ENCODE measurements at places on chromosomes 1 and 21.

DNA sequence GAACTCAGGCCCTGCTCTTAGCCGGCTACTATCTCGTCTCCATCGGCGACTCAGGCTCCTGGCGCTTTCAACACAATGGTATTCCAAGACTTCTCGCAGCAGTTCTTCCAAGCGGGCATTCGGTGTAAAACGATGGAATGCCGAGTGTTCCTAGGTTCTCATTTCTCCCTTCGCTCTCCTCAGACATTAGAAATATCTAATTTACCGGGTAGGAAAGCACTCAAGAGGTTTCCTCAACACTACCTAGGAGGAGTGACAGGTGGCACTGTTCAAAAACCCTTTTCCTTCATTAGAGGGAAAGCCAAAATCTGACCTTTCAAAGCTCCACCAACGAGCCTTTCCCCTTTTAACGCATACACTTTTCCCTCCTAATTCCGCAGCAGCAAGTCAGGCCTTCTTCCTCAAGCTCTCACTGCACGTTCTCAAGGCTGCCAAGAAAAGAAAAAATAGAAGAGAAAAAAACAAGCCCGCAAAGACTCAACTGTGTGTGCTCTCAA, 601 bp downstream of the UBE2G2 start:
- no peak for DNase-seq

- DNase-seq: peak; percentile 73
These were observed 500 bp downstream of the FAM20B start for GRCh38 chr1:179025975-179026812.

GRCh38 chr1:87218618-87219017, 110.1 kb upstream of the LMO4 start:
- no peak for DNase-seq

- no peak for DNase-seq
These were observed 110.5 kb downstream of the TOMM20 start for GRCh38 chr1:235018161-235018560.

DNA sequence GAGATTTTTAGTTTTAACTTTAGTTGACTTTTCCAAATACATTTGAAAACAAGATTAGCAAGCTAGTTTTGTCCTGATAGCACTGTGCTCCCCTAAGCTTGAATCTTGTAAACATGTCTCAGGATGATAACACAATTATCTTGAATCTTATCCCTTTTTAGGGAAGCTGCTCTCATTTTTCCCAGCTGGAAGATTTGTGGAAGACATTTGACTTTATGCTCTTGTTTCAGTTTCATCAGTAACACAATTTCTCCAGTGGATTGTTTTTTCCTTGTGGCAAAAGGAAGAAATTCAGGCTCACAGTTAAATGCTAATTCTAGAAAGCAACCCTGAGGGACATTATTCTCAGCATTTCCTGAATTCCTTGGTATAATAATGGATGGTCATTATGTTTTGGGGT, 88.8 kb downstream of the CDC7 start:
- no peak for DNase-seq

Data from stimulated activated CD4-positive, alpha-beta T cell treated with anti-CD3 and anti-CD28 coated beads, Interleukin-4, amount 100 ng/mL, for 4 hours (primary cell).